Foreskin keratinocyte (primary cell): ENCODE measurements at places on chromosomes 4 and X.

DNA sequence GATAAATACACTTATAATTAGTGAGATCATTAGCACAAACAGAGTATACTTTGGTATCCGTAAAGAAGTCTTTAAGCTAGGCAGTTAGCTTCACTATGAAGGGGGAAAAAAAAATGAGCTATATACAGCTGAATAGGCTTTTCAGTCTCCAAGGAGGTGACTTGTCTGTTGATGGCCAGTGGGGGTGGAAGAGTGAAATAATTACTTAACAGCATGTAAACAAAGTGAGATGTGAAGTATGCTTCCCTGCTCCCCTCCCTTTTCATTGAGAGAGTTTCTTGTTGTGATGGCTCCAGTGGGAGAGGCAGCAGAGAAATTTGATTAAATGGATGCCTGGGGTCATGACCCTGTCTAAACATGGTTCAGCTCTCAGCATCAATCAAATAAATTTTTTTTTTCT is 180.9 kb downstream of the DACH2 start:
- no peak for DNase-seq

GRCh38 chrX:117985241-117985640 is 131.4 kb downstream of the KLHL13 start:
- no peak for DNase-seq

DNA sequence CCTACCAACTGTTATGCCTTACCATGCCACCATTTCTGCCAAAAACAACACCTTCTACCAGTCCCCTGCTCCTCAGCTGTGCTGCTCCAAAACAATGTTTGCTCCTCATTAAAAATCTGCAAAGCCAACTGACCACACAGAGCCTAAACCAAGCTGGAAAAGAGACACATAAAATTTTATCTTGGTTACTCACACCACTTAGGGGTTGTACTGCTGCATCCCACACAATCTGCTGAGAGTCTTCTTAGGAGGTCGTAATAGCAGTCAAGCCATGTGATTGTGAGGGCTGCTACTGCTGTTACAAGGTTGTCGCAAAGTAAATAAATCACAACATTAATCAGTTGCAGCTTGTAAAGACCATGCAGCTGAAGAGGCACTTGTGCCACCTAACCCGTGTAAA is 607.4 kb upstream of the FAM241A start:
- no peak for DNase-seq

DNA sequence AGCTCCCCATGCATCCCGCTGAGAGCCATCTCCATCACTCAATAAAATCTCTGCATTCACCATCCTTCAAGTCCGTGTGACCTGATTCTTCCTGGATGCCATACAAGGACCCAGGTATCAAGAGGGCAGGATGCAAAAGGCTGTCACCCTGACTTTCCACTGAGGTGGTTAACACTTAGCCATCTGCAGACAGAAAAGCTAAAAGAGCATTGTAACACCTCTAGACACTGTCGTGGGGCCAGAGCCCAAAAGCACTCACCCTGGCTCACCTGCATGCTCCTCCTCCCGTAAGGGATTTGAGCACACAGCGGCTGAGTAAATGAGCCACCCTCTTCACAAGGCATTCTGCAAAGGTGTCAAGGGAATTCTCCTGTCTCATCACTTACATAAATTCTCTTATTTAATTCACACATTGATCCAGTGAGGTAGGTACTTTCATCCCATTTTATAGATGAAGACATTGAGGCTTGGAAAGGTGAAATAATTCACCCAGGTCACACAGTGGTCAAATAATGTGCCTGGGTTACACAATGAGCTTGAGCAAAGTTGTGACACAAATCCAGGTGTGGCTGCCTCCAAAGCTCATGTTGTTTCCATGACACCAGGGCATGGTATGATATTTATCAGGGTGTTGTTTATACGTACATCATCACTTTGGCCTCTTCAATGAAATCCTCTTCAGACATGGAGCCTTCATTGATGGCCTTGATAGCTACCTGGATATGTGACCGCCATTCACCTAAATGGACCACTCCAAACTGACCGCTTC is 48.0 kb downstream of the TXK start:
- DNase-seq = no peak

GRCh38 chrX:14194711-14195110 is 165.0 kb upstream of the GEMIN8 start:
- DNase-seq = no peak

DNA sequence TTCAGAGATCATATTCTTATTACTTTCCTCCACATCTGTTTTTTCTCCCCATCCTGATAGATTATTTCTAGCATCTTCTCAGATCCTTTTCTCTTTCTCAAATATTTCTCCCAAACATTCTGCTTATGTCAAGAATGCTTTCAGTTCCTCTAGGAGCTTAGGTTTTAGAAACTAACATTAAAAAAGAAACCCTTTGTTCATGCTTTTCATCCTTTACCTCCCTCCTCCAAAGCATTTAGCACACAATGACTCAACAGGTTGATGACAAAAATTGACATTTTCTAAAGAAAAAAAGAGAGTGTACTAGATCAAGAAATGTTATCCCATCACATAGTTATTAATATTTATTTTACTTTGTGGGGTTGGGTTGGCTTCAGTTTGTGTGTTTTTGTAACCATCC is 16.5 kb upstream of the ALB start:
- no peak for DNase-seq
